ENCODE measurements at places on chromosomes 3 and 15. TPM values are rescaled to one million over a fixed set of nuclear protein-coding genes. Genes with fewer than 3 reads are reported as not detected.

Gene SAMD7
- not detected for total RNA-seq

Gene WDR76
- 27.9 TPM for total RNA-seq

Gene TRPM1
- total RNA-seq, result not detected

Gene DPPA4
- 1.2 TPM for total RNA-seq

Gene TRIM71
- not detected for total RNA-seq

Gene CPLX3
- total RNA-seq, result not detected

Gene DGKG
- 0.50 TPM for total RNA-seq

Gene HIGD2B
- not detected for total RNA-seq

Gene CCDC54
- not detected for total RNA-seq

Gene FBXW12
- total RNA-seq, result not detected

Gene CASR
- not detected for total RNA-seq

Gene MDFIC2
- total RNA-seq, result not detected

Gene MASP1
- 1.8 TPM for total RNA-seq

Gene SEMA6D
- 1.8 TPM for total RNA-seq

Gene ADAMTS7
- total RNA-seq, result 5.0 TPM

Gene GUCA1C
- not detected for total RNA-seq

Gene NPTN
- 79.2 TPM for total RNA-seq

Gene C3orf85
- total RNA-seq, result not detected

Gene PYGO1
- 5.9 TPM for total RNA-seq

Gene OR5K2
- total RNA-seq, result not detected

Gene SLC15A2
- 0.17 TPM for total RNA-seq

Gene CXCR6
- total RNA-seq, result not detected

Gene ILDR1
- not detected for total RNA-seq

Gene ERC2
- total RNA-seq, result 0.30 TPM

Gene CELF6
- total RNA-seq, result not detected

Gene ATXN7
- total RNA-seq, result 5.4 TPM

Gene KIF15
- 15.5 TPM for total RNA-seq

Gene SLC12A8
- total RNA-seq, result 6.2 TPM

Gene PPIB
- 698 TPM for total RNA-seq

Gene ALPK3
- 0.84 TPM for total RNA-seq

Gene ACP3
- total RNA-seq, result 4.7 TPM

Gene PARP15
- under 0.01 TPM for total RNA-seq

Gene RNU5B-1
- total RNA-seq, result not detected

Gene PLCB2
- total RNA-seq, result 2.2 TPM

Gene RLBP1
- not detected for total RNA-seq

Gene FANCD2OS
- not detected for total RNA-seq

Gene FBXO40
- total RNA-seq, result not detected

Gene FSD2
- not detected for total RNA-seq

Gene CYB561D2
- total RNA-seq, result 30.3 TPM

Gene GPR87
- total RNA-seq, result 0.17 TPM

Gene CDHR4
- not detected for total RNA-seq

Gene ARPIN
- total RNA-seq, result 14.8 TPM

Gene PLAAT1
- total RNA-seq, result not detected

Gene BCHE
- 10.0 TPM for total RNA-seq

Gene ATP13A4
- total RNA-seq, result 0.15 TPM

Data from bronchus fibroblast of lung (primary cell).